Substantia nigra (tissue), 51 donors: ENCODE measurements at places on chromosomes 7 and 10.

GRCh38 chr7:8773518-8773917 is 340.1 kb downstream of the NXPH1 start:
- no peak for DNase-seq

- DNase-seq = no peak
These were observed 136.6 kb downstream of the AHR start for GRCh38 chr7:17434841-17435692.

DNA sequence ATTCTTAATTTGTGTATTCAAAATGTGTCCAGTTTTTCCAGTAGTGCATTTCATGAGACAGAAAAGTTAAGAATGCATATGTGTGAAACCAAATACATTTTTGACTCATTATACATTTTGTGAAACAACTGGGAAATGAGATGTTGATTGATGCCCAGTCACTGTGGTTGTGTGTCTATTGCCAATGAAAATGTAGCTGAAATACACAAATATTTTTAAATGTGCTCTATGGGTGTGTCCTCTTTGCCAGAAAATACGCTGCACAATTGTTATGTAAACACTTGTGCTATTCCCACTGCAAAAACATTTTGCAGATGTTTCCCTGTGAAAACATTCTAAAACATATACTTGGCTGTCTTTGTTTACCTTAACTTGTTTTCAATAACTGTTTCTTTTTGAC is 395.2 kb downstream of the TFEC start:
- no peak for DNase-seq

GRCh38 chr7:66930341-66930740 is 9.3 kb downstream of the TMEM248 start:
- no peak for DNase-seq

- no peak for DNase-seq
These were observed 2.5 kb downstream of the UFSP1 start for GRCh38 chr7:100886936-100887515.

GRCh38 chr7:131111081-131111576 is 216.5 kb upstream of the MKLN1 start:
- DNase-seq = no peak
